NCI-H345 (cell line): ENCODE measurements at places on chromosomes 2 and 18.

- DNase-seq: no peak
Observed at GRCh38 chr18:31516437-31516836, 18.5 kb downstream of the DSG2 start.

DNA sequence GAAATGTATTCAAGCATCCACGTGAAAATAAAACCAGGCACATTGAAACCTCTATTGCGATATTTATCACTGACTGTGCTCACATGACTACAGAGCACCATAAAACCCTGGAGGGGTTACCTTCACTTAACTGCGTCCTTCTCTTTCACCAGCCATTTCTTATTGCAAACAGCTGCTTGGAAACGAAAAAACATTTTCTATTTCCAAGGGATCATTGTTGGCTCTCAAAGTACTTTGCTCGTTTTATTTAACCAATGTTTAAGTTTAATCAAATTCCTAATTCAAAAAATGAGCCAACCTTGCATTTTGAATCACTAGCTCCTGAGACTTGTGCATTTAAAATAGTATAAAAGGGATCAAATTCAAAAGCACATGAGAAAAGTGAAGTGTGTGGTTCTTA lies 134.4 kb downstream of the OSR1 start:
- DNase-seq: peak; percentile 19

- no peak for DNase-seq
Observed at GRCh38 chr2:231671270-231672050, 36.9 kb upstream of the PTMA start.

DNA sequence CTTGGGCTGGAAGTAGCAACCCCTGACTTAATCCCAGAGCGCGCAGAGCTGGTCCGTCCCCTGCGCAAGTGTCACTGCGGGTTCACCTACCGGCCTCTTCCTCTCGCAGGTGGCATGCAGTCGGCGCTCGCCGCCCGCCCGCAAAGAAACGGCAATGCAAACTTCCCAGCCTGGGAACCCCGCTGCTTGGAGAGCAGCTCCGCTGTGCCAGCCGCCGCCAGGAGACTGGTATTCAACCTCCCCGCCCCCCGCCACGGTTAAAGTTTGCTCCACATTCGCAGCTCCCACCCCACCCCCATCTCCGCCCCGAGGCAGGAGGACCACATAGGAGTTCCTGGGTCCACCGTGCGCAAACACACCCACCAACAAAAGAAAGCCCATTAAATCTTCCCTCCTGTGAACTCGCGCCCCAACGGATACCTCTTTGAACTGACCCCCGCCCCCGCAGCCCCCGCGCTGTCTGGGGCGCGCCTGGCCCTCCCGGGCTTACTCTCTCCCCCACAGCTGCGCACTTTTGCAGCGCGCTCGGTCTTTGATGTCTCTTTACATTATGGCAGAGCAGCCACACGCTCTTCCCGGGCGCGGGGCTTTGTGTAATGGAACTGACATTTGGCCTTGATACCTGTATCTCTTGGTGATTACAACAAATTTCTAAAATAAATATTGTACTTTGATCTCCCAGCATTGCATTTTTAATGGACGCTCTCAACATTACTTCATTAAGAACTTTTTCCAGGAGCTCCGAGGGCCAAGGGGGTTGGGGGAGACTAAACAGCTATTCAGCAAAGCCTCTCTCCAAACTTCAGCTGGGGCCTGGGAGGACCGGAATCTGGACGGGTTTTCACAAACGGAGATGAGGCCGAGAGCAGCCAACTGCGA lies 3.1 kb upstream of the SP5 start:
- peak; percentile 64 for DNase-seq

DNA sequence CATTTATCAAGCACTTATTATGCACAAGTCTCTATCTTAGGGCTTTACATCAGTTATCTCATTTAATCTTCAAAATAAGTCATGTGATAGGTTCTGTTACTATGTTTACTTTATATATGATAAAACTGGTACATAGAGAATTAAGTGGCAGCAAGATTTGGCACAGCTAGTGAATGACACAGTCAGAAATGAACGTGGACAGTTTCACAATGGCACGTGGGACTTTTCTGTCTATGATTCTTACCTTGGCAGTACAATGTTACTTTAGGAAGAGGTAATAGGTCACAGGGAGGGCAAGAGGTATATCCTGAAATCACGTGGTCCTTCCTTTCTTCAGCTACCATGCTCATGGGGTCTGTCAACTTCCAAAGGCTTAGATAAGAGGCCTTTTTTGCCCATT lies 53.4 kb downstream of the SLC4A10 start:
- DNase-seq: no peak
